ENCODE measurements at places on chromosomes 1 and 21.
A peak's percentile ranks its signal among the peaks of the same experiment; 100 is the strongest.

DNA sequence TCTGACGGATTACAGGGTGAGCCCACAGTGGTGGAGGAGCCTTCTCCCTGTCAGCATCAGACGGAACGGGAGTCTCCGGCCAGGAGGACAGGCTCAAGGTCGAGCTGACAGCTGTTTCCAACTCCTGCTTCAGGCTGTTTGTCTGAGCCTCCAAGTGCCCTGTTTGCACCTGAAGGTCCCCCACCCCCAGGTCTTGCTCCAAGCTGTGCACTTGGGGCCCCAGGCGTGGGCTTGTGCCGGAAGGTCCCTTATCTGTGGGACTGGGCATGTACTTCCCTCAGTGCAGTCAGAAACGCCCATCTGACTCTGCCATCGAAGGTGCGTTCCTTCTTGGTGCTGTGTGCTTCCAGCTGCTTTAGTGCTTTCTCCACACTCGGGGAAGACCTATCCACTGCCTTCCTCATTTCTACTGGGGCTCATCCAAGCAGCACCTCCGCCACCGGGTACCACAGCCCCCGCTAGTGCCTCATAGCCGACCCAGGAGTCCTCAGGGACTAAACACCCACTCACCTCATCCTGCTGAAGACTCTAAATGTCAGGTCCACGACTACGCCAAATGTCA, 29.5 kb upstream of the CR2 start:
- no peaks in the 10 kb centered on the region for H3K27me3 ChIP-seq
- no peak overlapping the region for H3K4me3 ChIP-seq
- H3K27ac ChIP-seq = no peak overlapping the region
- no peaks in the 10 kb centered on the region for H3K36me3 ChIP-seq
- DNase-seq = no peak

DNA sequence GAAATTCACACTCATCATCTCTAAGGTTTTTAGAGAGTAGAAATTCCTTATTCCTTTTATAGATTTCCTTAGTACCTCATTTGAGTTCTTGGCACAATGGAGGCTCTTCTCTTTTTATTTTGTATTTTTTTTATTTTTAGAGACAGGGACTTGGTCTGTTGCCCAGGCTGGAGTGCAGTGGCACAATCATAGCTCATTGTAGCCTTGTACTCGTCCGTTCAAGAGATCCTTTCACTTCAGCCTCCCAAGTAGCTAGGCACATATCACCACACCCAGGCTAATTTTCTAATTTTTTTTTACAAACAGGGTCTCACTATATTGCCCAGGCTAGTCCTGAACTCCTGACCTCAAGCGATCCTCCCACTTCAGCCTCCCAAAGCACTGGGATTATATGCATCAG, 29.6 kb downstream of the RGL1 start:
- no peaks in the 10 kb centered on the region for H3K36me3 ChIP-seq
- no peaks in the 10 kb centered on the region for H3K4me1 ChIP-seq
- no peaks in the 10 kb centered on the region for H3K27me3 ChIP-seq
- H3K27ac ChIP-seq = no peak overlapping the region
- no peak overlapping the region for H3K4me3 ChIP-seq
- no peak for DNase-seq

DNA sequence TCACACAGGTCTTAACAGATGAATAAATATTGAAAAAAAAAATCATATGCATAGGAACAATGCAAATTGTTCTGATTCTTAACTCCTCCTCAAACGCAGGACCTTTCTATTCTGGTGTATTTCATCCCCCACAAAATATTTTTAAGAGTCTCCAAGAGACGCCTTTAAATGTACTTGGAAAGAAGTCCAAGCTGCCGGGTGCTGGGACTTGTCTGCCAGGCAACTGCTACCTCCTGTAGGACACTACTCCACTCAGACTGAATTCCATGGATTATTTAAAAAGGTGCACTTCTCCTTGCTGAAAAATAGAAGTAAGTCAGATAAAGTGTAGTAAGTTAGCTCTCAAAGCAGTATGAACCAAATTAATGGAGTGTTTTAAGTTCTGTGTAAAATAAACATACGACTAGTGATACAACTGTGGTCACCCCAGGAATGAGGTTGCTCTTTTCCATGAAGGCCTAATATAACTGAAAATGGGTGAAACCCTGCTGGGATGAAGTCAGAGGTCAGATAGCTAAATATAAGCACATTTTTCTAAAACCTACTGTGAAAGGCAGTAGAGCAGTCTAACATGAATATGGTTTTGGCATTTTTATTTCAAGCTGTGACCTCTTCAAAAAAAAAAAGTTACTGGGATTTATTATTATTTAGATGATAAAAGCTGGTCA, 189.2 kb upstream of the PBX1 start:
- H3K4me1 ChIP-seq = no peaks in the 10 kb centered on the region
- no peak for DNase-seq
- no peaks in the 10 kb centered on the region for H3K27me3 ChIP-seq

DNA sequence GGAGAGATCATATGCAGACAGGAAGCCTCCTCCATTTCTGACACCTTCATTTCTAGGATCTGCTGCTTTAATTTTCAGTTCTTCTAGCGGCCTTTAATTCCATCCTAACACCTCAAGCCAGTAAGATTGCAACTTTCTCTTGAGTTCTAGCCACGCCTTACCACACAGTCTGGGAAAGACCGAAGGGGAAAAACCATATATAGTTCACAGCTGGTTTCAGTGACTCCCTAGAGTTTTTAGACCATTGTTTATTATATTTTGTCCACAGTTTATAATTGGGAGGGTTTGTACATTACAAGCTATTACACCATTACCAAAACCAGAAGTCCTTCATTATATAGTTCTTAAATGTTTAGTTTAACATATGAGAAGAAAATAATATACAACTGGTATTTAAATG, 37.5 kb downstream of the DPH5 start:
- no peak overlapping the region for H3K4me3 ChIP-seq
- DNase-seq = no peak
- H3K27ac ChIP-seq = no peak overlapping the region

- peaks cover 9% of the 10 kb centered on the region for H3K4me1 ChIP-seq
- no peaks in the 10 kb centered on the region for H3K27me3 ChIP-seq
- peak overlapping the region; percentile 28 for H3K4me3 ChIP-seq
- DNase-seq = peak; percentile 73
- H3K36me3 ChIP-seq = no peaks in the 10 kb centered on the region
- H3K27ac ChIP-seq = peak overlapping the region; percentile 97
Observed at GRCh38 chr1:207825719-207826556, 74.1 kb downstream of the CD46 start.

DNA sequence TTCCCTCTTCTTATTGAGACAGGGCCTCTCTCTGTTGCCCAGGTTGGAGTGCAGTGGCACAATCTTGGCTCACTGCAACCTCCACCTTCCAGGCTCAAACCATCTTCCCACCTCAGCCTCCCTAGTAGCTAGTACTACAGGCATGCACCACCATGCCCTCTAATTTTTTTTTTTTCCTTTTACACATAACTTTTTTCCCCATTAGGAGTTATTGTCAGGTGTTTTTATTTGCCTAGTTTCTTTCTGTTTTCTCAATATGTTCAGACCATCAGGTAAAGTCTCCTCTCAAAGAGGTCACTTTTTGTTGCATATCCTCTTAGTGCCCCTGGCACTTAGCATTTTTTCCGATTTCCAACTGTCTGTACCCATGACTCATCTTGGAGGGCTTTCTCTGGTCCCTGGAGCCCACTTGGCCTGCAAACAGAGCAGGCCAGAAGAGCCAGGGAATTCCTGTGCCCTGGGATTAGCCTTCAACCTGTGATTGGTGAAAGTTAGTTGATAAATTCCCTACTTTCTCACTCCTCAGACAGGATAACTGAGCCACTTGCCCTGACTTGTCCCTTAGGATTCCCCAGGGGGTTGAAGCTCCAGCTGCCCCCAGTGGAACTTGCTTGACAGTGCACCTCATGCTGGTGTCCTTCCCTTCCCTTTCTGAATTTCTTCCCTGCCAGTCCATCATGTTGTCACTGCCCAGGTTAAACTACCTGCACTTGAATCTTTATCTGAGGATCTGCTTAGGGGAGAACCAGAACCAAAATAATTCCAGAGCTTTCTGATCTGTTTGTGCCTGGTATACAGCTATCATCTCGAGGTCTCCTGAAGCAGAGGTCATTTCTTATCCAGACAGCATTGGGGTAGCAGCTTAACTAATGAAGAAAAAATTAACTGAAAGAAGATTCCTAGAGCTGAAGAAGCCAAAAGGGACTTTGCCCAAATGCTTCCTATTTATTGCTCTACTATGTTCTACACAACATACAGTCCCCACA, 2.4 kb downstream of the NTPCR start:
- no peak overlapping the region for H3K27ac ChIP-seq
- no peak overlapping the region for H3K4me3 ChIP-seq
- H3K36me3 ChIP-seq = no peaks in the 10 kb centered on the region
- H3K27me3 ChIP-seq = no peaks in the 10 kb centered on the region
- peak; percentile 51 for DNase-seq
- no peaks in the 10 kb centered on the region for H3K4me1 ChIP-seq

DNA sequence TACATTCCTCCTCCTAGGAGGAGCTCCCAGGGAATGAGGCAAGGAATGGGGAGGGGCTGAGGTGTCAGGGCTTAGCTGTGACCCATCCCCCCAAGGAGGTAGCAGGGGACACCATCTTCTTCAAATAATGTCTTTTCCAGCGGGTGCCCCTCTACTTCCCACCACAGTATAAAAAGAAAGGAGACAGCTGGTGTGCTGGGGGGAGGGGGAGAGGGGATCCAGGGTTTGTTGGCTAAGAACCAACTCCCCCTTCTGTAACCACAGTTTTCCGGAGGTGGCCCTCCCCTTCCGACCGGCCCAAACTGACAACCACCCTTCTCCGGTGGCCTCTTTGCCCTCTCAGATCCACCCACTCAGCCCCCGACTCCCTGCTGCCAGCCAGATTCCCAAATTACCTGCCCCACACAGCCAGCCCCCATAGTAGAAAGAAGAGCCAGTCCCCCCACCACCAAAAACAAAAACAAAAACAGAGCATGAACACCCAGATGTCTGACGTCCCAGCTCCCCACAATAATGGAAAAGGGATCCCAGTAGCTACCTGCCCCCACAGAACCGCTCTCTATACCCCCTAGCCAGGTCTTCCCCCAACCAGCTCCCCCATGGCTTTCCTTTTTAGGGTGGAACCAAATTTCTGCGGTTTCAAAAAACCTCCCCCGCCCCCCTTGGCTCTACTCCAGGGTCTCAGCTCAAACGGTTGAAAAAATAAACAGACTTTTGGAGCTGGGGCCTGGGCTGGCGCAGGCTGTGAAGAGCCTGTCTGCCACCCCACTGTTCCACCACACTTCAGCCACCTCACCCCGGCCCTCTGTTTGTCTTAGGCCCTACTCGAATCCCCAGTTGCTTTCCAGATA, 2.1 kb downstream of the ARHGEF2 start:
- DNase-seq = no peak
- H3K4me1 ChIP-seq = no peaks in the 10 kb centered on the region
- H3K36me3 ChIP-seq = no peaks in the 10 kb centered on the region
- peak overlapping the region; percentile 59 for H3K4me3 ChIP-seq

GRCh38 chr1:245772325-245772724, 617.5 kb downstream of the KIF26B start:
- H3K4me1 ChIP-seq = no peaks in the 10 kb centered on the region
- no peak overlapping the region for H3K27ac ChIP-seq
- H3K36me3 ChIP-seq = no peaks in the 10 kb centered on the region
- no peaks in the 10 kb centered on the region for H3K27me3 ChIP-seq
- no peak for DNase-seq

DNA sequence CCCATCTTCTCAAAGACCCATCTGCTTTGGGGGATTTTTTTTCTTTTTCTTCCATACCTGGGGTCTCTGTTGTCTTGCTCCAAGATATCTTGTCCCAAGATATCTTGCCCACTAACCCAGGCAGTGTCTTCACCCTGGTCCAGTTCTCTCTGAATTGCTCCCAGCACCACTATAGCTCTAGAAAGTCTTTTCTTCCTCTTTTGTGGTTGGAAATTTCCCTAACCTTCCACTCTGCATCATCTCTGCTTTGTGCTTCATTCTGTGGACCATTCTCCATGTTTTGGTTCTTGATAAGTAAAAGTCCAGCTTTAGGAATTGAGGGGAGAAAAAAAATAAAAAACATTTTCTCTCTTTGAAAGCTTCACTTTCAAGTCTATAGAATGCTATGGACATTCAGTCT, 20.9 kb downstream of the STYXL2 start:
- no peak overlapping the region for H3K4me3 ChIP-seq
- H3K36me3 ChIP-seq = no peaks in the 10 kb centered on the region
- DNase-seq = no peak
- no peaks in the 10 kb centered on the region for H3K4me1 ChIP-seq

DNA sequence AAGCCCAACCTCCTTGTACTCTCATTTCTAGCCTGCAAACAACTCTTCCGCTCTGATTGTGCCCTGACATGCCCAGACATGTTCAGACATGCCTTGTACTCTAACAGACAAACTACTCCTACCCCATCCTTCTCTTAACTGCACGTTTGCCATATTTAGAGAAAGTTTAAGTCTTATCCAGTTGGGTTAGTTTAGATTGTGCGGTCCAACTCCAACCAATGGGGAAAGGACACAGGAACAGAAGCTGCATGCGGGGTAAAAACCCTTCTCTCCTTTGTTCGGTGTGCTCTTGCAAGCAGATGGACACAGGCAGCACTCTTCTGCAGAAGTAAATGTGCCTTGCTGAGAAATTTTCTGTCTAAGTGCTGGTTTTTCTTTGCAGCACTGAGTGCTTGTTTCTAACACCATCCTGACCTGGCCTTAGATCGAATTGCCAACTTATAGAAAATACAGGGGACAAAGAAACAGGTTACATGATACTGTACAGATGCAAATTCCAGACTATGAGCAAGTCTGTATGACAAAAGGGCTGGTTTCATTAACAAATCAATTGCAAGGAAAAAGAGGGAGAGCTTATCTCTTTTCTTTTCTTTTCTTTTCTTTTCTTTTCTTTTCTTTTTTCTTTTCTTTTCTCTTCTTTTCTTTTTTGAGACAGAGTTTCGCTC, 35.8 kb upstream of the IFNGR2 start:
- no peak for DNase-seq
- no peaks in the 10 kb centered on the region for H3K36me3 ChIP-seq
- no peak overlapping the region for H3K4me3 ChIP-seq
- H3K4me1 ChIP-seq = no peaks in the 10 kb centered on the region
- H3K27ac ChIP-seq = no peak overlapping the region

- DNase-seq = no peak
- H3K36me3 ChIP-seq = no peaks in the 10 kb centered on the region
- H3K27me3 ChIP-seq = no peaks in the 10 kb centered on the region
- no peaks in the 10 kb centered on the region for H3K4me1 ChIP-seq
- H3K4me3 ChIP-seq = no peak overlapping the region
- H3K27ac ChIP-seq = no peak overlapping the region
Observed at GRCh38 chr1:229185963-229186362, 84.9 kb upstream of the RAB4A start.
